ENCODE measurements at places on chromosomes 5 and 9.

DNA sequence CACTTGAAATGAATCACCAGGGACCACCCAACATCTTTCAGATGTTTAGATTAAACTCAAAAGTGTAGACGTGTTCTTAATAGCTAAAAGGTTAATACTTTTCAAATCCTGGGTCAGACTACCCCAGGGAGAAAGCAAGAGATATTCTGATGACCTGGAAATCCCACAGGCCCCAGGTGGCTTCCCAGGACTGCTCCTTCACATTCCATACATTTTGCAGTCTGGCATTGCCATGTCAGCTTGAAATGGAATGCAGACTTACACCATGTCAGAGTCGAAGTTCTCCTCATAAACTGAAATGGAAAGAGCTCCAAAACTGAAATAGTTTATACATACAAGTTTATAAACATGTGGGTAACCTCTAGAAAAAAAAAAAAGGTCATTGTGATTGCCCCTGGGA, 61.5 kb downstream of the TMEM167A start:
- no peak for DNase-seq

DNA sequence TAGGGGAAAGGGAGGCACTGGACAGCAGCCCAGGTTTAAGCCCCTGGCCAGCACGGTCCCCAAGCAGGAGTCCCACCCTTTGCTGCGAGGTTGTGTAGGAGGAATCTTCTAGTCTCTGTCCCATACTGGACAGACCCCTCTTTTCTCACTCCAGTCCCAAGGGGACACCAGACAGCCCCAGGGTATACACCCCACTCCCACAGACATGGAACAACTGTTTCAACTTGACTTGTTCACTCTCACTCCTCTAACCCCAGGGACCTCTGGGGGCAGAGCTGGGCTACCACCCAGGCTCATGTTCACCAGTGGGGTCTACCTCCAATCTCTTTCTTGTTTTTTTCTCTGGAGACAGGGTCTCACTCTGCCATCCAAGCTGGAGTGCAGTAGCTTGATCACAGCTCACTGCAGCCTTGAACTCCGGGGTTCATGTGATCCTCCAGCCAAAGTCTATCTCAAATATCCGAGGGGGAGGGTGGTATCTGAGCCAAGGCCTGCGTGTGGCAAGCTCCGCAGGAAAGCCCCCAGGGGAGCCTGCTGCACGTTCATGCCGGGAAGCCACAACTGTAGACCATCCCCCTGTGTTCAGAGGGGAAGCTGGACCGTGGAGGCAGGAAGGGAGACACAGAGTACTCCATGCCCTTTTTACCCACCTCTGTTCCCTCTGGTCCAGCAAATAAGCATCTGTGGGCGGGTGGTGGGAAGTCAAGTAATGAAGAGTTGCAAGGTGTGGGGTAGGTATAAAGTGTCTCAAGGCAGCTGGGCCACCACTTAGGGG, 1.8 kb downstream of the PTGES2 start:
- no peak for DNase-seq

GRCh38 chr5:158461240-158461854, 602.4 kb upstream of the CLINT1 start:
- DNase-seq, result no peak

DNA sequence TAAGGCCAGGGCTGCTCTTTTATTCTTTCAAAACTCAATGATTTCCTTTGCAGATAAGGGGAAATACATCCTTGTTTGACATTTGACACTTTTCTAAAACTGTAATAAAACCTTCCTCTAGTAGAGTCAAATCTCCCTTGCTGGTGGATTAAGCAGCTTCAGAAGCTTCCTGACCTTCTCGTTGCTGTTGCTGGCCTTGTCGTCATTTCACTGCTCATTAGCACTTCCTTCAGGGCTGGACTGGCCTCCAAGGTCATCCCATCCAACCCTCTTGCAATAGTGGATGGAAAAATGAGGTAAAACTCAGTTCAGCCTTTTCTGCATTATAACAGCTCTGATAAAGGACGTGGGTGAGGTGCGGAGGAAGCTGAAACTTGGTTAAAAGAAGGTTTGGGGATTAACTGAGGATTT, 1.1 kb upstream of the ADAMTSL1 start:
- no peak for DNase-seq

- no peak for DNase-seq
Measured at GRCh38 chr9:107286057-107286456, 3.0 kb downstream of the RAD23B start.

DNA sequence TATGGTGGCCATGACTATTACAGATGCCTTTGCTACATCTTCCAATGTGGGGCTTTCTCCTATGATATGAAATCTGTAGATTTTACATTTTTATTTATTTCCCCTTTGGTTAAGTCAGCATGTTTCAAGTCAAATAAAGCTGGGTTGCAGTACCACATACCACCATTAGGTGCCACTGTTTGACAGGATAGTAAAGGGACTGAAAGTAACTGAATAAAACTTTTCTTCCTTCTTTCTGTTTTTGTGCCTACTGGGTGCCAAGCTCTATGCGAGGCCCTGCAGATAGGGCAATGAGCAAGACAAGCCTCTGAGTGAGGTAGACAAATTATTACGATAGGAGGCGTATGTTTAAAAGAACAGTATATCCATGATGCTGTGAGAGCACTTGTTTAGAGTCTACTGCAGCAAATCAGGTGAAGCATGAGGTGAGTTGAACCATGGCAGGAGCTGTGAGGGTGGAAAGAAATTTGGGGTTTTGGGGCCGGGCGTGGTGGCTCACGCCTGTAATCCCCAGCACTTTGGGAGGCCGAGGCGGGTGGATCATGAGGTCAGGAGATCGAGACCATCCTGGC, 64.8 kb downstream of the GDNF start:
- DNase-seq, result no peak

- DNase-seq, result peak; percentile 18
Measured at GRCh38 chr9:99466104-99466503, 244.0 kb downstream of the SEC61B start.

DNA sequence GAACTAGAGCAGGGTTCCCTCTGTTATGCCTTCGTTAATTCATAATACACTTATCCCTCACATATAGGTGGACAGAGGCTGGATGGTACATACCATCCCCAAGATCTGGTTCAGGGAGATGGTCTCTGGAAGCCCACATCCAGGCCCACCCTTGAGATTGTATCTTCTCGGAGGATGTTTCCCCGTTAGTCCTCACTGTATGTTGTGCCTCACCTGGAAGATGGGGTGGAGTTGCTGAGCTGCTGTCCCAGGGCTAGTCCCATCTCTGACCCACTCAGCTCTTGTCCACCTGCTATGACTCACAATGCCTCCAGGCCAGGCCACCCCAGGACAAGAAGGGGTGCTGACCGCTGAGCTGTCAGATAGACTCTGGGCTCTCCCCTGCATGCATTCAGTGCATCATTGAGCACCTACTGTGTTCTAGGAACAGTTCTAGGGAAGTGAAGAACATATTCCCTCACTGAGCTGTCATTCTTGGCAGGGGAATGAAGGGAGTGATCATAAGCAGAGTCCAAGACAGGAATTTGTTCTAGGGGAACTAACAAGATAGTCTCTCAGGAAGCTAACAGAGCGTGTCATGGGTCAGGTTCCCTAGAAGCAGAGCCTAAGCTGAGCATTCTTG, at the start of gene CBY3:
CBY3 (minus strand) TSS at position 255 of the 622 bp plus-strand sequence; CDS start at position 139, 116 bp downstream.
- no peak for DNase-seq

GRCh38 chr5:61349935-61350334, 17.9 kb downstream of the ZSWIM6 start:
- no peak for DNase-seq

GRCh38 chr5:58666141-58666540, 83.3 kb downstream of the RAB3C start:
- no peak for DNase-seq

DNA sequence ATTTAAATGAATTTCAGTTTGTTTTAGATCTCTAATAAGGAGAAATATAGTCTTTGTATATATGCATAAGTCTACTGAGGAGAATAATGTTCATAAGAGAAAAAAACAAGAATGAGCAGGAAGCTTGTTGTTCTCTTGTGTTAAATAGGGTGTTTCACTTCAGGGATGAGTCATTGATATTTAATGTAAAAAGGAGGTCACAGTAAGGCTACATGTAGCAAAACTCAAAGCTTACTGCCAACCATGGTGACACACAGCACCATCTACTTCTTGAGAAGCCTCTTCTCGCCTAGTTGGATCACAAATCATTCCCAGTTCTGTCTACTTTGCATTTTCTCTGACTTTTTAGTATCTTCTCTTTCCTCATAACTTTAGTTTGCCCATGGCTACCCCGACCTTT, 1466.0 kb upstream of the C9orf72 start:
- DNase-seq, result no peak

DNA sequence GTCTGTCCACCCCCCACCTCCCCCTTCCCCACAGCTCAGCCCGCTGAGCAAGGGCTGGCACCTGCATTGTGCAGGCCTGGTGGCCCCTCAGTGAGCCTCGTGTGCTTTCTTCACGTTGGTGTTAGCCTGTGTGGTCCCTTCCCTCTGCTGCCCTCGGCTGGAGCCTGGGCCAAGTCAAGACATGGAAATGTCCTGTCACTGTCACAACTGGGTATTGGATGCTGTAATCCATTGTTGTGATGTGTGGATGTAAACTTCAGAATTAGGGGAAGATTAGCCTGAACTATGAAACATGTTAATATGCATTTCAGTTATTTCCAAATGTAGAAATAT, 103.9 kb downstream of the TRIO start:
- no peak for DNase-seq

DNA sequence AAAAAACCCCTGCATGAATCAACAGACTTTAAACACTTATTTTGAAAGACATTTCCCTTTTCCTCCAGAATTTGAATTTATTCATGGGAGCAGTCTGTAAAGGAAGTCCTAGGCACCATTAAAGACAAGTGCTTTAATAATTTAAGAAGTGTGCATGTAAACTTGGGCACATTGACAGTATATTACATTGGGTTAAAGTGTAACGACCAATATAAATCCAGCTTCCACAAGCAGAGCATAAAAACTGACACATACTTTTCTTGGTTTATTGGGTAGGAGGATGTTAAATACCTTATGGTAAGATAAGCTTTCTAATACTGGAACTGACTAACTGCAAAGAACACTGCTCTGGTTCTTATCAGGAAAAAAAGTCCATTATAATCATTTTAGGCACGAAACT, 1.2 kb upstream of the ENTREP1 start:
- DNase-seq, result no peak

GRCh38 chr5:51968756-51969155, 585.5 kb downstream of the ISL1 start:
- no peak for DNase-seq

DNA sequence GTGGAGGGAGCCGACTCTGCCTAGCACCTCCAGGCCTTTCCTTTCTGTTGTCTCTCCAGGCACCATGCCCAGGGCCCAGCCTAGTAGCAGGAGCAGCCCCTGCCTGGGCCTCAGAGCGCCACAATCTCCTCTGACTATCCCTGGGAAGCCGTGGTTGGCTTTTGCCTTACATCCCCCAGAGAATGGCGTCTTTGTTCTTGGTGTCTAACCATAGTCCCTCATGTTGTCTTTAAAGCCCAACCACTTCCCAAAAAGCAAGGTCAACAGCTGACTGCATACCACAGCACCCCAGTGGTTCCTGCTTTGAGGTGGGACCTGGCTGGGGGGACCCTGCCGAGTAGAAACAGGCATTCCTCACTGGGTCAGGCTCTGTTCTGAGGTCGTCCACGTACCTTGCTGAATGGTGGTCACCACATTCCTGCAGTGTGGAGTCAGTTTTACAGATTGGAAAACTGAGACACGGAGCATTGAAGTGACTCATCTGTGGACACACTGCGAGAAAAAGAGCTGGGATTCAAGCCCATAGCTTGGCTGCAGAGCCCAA, 13.7 kb upstream of the CERCAM start:
- no peak for DNase-seq

- DNase-seq, result no peak
Measured at GRCh38 chr5:145943674-145944121, 7.3 kb downstream of the SH3RF2 start.

- no peak for DNase-seq
Measured at GRCh38 chr5:148938522-148938882, 112.1 kb downstream of the ADRB2 start.

DNA sequence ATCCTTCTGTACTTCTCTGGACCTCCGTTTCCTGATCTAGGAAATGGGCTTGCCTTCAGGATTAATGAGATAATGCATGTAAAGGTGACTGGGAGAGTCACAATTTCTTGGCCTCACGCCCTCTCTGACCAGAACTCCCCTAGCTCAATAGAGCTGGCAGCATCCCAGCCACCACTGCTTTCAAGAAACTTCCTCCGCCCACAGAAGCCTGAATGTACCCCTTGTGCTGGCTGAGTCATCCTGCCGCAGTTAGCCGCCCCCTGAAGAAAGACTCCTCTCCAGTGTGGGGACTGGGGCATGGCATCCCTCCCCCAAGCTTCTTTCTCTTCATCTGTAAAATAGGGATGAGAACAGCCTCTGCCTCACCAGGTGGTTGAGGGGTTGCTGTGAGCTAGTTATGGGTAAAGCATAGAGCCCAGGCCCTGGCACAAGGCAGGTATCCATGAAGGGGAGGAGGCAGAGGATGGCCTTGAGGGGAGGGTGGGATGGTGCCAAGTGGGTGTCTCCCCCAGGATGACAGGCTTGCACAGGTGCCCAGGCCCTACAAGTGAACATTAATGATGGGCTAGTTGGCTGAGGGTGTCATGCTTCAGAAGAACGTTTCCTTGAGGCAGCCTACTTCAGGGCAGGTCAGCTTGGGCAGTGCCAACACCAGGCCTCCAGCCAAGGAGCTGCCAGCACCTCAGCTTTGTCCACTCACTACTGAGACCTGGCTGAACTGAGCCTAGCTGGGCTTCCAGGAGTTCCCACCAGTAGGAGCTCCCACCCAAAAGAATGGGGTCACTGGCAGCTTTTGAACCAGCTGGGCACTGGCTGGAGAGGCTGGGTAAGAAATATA, 3.4 kb downstream of the PDLIM4 start:
- no peak for DNase-seq

GRCh38 chr5:2921176-2921575, 169.7 kb upstream of the IRX2 start:
- DNase-seq, result no peak

GRCh38 chr9:127178686-127179632, 56.5 kb upstream of the ANGPTL2 start:
- no peak for DNase-seq

- no peak for DNase-seq
Measured at GRCh38 chr9:125099816-125100215, 43.5 kb downstream of the SCAI start.

GRCh38 chr5:73426034-73426433, 22.5 kb downstream of the FOXD1 start:
- DNase-seq, result no peak

DNA sequence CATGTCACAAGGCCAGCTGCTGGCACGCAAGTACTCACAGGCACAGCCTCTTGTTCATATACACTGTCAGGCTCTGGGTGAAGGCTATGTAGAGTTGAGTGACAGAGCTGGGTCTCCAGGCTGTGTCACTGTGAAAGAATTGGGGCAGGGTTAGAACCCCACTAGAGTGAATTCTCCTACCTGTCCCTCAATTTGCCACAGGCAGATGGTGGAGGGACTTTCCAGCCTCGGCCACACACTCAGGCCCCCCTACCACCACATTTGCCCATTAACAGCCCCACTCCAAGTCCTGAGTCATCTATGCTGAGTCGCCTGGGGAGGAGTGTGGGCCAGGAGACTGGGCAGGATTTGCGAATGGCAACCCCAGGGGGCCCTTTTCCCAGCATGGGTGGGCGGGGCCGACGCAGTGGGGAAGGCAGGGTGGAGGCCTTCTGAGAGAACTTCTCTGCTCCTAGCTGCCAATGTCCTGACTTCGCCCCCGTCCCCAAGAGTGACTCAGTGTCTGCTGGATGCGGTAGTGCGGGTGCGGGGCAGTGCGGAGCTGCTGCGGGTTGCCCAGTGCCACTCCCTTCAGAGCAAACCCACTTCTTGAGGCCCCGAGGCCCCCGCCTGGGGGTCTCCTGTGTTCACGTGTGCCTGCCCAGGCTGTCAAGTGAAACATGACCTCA, 50.3 kb upstream of the PSD2 start:
- DNase-seq, result no peak

GRCh38 chr5:55063220-55063863, 39.1 kb upstream of the GZMA start:
- DNase-seq, result no peak
